ENCODE measurements at places on chromosomes 2 and 18.

DNA sequence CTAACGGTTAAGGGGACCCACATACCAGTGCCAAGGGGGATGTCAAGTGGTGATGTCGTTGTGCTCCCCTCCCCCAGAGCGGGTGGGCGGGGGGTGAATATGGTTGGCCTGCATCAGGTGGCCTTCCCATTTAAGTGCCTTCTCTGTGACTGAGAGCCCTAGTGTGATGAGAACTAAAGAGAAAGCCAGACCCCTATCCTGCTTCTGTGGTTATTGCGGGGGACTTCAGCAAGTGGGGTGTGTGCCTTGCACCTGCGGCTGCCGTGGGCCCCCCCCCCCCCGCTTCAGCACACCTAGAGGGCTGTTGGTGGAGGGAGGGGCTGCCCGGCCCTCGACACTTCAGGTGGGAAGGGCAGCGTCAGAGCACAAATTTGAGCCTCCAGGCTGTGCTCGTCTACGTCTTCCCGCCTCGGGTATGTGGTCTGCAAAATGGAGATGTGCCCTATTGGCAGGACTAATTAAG lies 6.1 kb downstream of the CTDSP1 start:
- DNase-seq = no peak

GRCh38 chr2:99478632-99479031 lies 11.2 kb downstream of the REV1 start:
- DNase-seq = no peak

GRCh38 chr2:71510196-71510807 lies 56.9 kb downstream of the DYSF start:
- DNase-seq = peak; percentile 39

GRCh38 chr2:104340879-104341828 lies 512.8 kb upstream of the POU3F3 start:
- DNase-seq = no peak

DNA sequence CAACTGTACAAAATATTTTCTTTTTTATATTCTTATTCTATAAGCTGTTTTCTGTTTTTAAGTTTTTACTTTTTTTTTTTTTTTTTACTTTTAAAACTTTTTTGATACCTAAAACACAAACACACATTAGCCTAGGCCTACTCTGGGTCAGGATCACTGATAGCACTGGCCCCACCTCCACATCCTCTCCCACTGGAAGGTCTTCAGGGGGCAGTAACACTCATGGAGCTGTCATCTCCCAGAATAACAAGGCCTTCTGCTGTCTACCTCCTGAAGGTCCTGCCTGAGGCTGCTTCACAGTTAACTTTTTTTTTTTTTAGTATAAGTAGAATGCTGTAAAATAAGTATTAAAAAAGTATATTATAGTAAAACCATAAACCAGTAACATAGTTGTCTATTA lies 415.1 kb downstream of the PTPRM start:
- DNase-seq = no peak

- DNase-seq = no peak
Measured at GRCh38 chr2:176156807-176157498, at the start of gene HOXD3. Gene HOXD3 (plus strand): TSS chr2:176157307. CDS start chr2:176169115, 11,808 bp downstream.

DNA sequence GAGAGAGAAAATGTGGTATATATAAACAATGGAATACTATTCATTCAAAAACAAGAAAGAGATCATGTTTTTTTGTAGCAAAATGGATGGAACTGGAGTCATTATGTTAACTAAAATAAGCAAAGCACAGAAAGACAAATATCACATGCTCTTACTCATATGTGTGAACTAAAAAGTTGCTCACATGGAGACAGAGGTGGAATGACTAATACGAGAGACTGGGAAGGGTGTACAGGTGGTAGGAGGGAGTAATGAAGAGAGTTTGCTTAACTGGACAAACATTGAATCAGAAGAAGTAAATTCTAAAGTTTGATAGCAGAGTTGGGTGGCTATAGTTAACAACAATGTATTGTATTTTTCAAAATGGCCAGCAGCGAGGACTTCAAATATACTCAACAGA lies 1080.7 kb upstream of the CHAC2 start:
- DNase-seq = no peak

GRCh38 chr2:64114063-64114911 lies 29.9 kb downstream of the PELI1 start:
- DNase-seq = no peak

GRCh38 chr2:157874997-157875640 lies 1.0 kb downstream of the ACVR1 start:
- no peak for DNase-seq

DNA sequence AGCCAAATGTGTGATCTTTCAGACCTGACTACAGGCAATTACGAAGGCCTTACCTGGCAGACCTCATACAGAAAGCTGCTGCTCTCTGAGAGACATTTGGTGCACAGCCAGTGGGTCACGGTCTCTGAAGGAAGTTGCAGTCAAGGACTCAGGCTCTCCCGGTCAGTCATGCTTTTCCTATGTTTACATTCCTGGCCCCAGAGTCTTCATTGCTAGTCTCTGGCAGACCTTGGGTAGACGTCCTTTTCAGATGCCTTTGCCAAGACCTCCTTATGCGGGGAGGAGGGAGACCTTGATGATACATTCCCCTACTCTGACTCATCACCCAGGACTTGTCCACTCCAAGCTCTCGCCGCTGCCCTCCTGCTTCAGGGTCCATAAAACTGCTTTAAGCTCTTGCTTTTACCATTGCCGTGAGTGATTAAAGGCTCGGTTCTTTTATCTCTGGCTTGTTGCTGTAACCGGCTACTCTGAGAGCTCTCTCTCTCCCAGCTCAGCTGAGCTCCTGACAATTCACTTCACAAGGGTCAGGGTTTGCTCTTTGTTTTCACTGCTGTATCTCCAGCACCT lies 62.0 kb upstream of the SLC35F5 start:
- DNase-seq = no peak

DNA sequence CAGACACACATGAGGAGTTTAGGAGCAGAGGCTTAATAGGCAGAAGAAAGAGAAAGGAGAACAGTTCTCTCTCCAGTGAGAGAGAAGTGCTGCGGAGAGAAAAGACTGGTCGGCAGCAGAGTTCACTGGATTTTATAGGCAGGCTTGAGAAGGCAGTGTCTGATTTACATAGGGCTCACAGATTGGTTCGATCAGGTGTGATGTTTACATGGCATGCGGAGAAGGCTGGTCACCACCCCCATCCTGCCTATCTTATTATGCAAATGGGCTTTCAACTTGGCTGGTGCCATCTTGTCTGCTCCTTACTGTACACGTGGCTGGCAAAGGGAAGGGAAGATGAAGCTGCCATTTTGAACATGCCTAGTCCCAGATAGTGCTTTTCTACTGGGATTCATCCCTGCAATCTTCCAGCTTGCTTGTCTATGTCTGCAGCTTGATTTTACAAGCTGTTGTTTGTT lies 113.4 kb downstream of the AP1S3 start:
- DNase-seq = no peak

- DNase-seq = no peak
Measured at GRCh38 chr2:182240862-182241371, 185.9 kb downstream of the PDE1A start.

GRCh38 chr2:28395334-28396061 lies 2.8 kb downstream of the FOSL2 start:
- DNase-seq = no peak

DNA sequence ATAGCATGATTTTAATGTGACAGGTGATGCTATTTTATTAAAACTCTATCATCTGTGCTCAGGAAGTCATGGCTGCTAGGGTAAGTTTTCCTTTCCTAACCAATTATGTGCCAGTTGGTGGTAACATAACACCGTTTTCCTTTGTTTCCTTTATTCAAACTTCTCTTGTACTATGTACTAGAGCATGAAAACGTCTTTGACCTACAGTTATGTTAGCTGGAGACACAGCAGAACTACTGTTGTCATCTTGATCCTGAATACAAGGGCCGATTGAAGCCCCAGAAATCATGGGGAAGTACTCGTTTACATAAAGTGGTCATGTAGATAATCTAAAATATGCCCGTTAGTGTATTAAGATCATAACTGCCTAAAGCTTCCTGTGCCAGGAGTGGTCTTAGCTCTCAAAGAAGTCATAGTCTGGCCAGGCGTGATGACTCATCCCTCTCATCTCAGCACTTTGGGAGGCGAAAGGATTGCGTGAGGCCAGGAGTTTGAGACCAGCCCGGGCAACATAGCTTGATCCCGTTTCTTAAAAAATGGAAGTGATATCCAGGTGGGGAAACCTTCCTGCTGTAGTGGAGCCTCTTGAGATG lies 20.5 kb downstream of the NEDD4L start:
- DNase-seq = no peak

GRCh38 chr2:25259737-25260124 lies 82.0 kb downstream of the DNMT3A start:
- DNase-seq = no peak

- DNase-seq = no peak
Measured at GRCh38 chr2:1140389-1141003, 189.8 kb downstream of the SNTG2 start.

- no peak for DNase-seq
Measured at GRCh38 chr2:51208521-51208920, 176.6 kb upstream of the NRXN1 start.

GRCh38 chr18:73728657-73729056 lies 419.0 kb downstream of the FBXO15 start:
- DNase-seq = no peak

DNA sequence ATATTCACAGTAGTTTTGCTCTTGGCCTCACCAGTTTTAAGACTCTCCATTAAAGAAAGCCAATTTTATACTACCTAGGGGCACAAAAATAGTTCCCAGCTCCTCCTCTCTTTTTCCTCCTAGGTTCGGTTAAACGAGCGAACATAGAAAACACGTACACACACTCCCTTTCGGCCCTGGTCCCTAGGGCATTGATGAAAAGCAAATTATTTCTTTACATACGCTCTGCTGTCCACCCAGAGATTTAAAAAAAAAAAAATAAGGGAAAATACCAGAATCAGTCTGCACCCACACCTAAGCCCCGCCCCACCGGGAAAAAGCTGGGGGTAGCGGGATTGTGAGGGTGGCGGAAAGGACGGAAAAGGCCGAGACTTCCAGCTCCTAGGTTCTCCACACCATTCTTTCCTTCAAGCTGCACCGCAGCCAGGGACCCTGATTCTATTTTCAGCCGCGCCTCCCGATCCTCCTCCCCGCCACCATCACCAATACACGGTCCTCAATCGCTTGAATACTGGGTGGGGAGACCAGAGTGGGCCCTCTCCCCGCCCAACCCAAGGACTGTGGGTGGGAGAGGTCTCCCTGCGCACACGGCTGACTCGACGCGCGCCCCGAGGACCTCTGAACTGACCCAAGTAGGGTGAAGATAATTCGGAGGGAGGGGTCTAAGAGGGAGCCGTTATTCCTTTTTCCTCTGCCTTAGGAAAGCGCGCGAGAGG lies 769 bp downstream of the ATF2 start:
- DNase-seq = no peak

DNA sequence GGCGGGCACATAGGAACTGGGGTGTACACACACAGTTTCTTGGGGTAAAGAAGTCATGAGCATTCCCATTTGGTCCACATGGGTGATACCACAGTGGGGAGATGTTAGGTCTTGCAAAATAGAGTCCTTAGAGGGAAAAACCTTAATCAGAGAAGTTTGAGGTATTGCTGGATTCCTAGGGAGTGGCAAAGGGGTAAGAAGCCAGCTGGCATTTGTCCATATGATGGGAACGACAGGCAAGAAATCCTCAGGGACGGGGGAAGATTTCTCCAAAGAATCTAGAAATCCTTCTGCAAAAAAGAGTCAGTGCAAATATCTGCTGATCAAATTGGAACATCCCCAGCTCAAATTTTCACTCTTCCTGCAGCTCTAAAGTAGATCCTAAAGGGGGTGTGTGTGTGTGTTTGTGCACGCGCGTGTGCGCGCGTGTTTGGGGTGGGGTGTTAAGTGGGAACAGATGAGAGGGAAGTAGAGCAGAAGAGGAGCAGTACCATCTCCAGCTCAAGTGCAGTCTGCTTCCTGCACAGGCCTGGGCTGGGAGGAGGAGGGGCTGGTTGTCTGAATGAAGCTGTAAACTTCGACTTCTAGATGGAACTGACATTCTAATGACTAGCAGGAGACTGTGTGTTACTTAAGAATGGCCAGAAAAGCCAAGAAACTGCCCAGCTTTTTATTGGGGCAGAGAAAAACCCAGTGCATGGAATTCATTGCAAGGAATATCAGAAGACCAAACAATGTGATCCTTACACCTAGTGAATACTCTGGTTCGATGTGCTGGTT lies 168.0 kb downstream of the SPP2 start:
- no peak for DNase-seq

DNA sequence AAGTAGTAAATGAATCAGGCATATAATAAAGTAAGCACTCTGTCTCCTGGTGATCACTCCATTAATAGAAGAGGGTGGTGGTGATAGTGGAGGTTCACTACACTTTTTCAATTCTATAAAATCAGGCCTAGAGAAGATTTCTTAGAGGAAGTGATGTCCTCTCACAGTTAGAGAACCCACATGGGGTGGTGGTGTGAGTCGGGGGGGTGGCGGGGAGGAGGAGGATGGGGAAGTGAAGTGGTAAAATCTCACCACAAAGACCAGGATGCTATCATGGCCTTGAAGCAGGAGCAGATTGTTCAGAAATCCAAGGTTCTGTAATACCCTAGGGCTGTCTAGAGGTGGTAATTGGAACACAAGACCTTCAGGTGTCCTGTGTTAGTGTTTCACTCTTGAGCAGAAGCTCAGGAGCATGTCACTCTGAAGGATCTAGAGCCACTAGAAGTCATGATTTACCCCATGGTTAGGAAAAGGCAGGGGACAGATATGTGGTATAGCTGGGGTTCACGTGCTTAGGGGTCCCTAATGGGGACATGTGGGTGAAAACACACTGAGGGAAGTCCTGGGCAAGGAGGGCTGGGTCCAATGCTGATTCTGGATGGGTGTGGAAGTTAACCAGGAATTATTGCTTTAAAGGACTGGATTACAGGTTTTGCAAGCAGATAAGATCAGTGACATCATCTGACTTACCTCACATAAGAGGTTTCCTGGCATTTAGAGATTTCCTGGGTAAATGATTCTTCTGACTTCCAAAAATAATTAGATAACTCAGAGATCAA lies 31.0 kb downstream of the RNF125 start:
- peak; percentile 59 for DNase-seq

DNA sequence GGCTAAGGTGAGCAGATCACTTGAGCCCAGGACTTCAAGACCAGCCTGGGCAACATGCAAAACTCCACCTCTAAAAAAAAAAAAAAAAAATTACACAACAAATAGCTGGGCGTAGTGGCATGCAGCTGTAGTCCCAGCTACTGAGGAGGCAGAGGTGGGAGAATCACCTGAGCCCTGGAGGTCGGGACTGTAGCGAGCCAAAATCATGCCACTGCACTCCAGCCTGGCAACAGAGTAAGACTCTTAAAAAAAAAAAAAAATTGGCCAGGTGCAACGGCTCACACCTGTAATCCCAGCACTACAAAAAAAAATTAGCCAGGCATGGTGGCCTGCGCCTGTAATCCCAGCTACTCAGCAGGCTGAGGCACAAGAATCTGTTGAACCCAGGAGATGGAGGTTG lies 7.3 kb downstream of the STARD7 start:
- DNase-seq = no peak

- no peak for DNase-seq
Measured at GRCh38 chr18:36315736-36316135, 18.2 kb downstream of the FHOD3 start.

- no peak for DNase-seq
Measured at GRCh38 chr2:16960579-16960978, 294.9 kb upstream of the CYRIA start.

All from stimulated activated CD8-positive, alpha-beta memory T cell treated with anti-CD3 and anti-CD28 coated beads, Interleukin-7, amount 100 ng/mL, for 48 hours (primary cell).